ENCODE measurements at places on chromosomes 3 and 15.

DNA sequence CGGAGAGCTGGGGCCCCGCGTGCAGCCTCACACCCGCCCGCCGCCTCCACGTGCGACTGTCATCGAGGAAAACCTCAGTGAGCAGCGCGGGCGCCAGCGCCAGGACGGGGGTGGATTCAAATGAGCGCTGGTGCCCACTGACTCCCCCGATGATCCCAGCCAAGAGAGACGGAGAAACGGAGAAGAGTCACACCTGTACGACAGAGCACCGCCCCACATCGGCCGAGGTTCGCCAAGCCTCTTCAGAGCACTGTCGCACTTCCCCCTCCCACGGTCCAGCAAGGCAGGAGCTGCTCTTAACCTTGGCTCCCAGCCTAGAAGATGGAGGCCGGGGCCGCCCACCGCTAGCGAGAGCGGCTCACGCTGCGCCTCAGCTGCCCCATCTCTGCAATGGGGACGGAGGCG, 130.9 kb upstream of the IQSEC1 start:
- no peak for DNase-seq

- DNase-seq, result no peak
These were observed 225.6 kb upstream of the UBE2E1 start for GRCh38 chr3:23580096-23580713.

DNA sequence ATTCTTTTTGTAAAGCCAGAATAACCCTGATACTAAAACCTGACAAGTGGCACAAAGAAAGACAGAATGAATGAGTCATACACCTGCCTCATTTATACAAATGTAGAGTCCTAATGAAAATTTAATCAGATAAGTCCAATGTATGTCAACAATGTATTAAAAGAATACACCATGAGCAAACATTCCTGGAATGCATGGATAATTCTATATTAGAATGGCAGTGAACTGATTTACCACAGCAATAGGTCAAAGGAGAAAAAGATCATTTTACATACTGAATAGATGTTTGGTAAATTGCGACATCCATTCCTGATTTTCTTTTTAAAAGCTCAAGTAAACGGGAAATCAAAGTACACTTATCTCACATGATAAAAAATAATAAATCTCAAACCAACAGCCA, 11.2 kb upstream of the LOXL1 start:
- DNase-seq, result no peak

- no peak for DNase-seq
These were observed 33.2 kb upstream of the ACP3 start for GRCh38 chr3:132283916-132284405.

GRCh38 chr15:27414168-27414870, 443.3 kb downstream of the GABRG3 start:
- DNase-seq, result no peak

Measured in DMS 273 treated with DMSO at 0.1 percent for 48 hours (cell line).